ENCODE measurements at places on chromosomes 11 and 22. TPM values are rescaled to one million over a fixed set of nuclear protein-coding genes. Genes with fewer than 3 reads are reported as not detected.

Gene GLYAT
- total RNA-seq = not detected

Gene LRRC74B
- not detected for total RNA-seq

Gene MYO7A
- 2.1 TPM for total RNA-seq

Gene APOL5
- not detected for total RNA-seq

Gene RAB39A
- total RNA-seq = 0.15 TPM

GRCh38 chr11:79098146-79098545, 342.7 kb downstream of the TENM4 start:
- no peak for DNase-seq
- no peaks in the 10 kb centered on the region for H3K4me1 ChIP-seq
- no peak overlapping the region for H3K27ac ChIP-seq
- H3K27me3 ChIP-seq = no peaks in the 10 kb centered on the region
- H3K36me3 ChIP-seq = no peaks in the 10 kb centered on the region
- no peak overlapping the region for H3K4me3 ChIP-seq

DNA sequence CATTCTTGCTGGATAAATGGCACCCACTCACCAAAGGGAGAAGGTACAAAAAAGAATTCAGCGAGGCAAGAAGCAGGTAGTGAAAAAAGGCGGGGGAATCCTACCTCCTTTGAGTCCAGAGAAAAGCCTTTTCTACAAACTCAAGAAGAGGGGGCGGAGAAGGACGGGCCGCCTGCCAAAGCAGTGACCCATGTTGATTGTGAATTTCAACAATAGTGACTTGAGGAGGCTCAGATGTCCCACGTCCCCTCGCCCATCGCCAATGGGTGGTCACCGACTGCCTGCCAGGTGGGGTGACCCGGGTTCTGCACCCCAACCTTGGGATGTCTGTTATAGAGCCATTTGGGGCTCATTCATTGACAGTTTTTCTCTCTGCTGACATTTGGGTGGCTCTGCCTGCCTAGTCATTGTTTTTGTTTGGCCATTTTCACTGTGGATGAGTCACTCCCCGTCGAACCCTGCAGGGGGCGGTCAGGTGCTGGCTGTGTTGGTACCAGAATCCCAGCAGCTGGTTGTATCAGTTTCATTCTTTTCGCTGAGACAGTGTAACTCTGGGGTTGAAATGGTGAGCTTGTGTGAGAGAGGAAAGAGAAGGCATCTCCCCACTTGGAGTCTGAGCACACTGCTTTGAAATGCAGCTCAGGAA, 163.4 kb upstream of the NCAM1 start:
- H3K27ac ChIP-seq = no peak overlapping the region
- no peak for DNase-seq
- H3K27me3 ChIP-seq = no peaks in the 10 kb centered on the region
- no peaks in the 10 kb centered on the region for H3K36me3 ChIP-seq

DNA sequence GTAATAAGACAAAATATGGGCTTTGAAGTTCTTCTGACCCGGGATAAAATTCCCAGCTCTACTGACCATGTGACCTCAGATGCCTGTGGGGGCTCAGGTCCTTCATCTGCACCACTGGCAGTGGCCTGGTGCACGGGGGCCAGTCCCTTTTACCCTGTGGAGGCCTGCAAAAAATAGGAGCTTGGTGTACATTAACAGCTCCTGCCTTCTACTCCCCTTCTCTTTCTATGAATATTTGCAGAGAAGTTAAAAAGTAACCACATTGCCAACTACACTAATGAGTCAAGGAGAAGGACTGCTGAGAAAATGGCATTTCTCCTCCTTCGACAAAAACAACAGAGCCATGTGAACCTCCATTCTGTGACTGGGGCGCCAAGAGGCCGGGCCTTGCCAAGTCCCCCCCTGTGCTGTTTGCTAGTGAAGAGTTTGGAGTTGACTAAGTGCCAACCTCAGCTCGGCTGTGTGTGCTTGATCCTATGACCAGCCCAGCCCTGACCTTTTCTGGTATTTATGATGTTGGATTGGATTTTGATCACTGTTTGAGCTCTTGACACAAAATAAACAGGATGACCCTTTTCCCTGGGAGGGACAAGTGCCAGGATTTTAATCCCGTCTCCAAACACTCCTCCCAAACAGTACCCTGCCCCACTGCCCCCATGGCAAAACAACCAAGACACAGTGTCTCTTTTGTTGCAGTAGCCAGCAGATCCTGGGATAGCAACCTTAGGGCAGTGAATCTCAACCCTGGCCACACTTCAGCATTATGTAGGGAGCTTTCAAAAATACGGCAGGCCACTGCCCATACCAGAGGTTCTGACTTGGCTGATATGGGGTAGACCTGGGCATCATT, 380.1 kb downstream of the LARGE1 start:
- no peak overlapping the region for H3K4me3 ChIP-seq
- DNase-seq = peak; percentile 49

DNA sequence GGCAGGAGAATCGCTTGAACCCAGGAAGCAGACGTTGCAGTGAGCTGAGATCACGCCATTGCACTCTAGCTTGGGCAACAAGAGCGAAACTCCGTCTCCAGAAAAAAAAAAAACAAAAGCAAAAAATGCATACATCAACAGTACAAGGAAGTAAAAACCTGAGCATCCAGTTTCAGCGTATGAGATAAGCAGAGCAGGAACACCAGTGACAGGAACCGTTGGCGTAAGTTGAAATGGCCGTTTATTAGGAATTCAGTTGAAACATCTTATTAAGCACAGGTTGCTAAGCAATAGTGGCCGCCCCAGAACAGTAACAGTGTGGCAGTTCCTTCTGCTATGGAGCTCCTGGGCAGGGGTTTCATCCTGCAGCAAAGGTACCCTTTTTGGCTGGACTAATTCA, 4.0 kb upstream of the L3MBTL2 start:
- no peak overlapping the region for H3K27ac ChIP-seq
- H3K36me3 ChIP-seq = no peaks in the 10 kb centered on the region
- H3K27me3 ChIP-seq = no peaks in the 10 kb centered on the region
- peaks cover 24% of the 10 kb centered on the region for H3K4me1 ChIP-seq

DNA sequence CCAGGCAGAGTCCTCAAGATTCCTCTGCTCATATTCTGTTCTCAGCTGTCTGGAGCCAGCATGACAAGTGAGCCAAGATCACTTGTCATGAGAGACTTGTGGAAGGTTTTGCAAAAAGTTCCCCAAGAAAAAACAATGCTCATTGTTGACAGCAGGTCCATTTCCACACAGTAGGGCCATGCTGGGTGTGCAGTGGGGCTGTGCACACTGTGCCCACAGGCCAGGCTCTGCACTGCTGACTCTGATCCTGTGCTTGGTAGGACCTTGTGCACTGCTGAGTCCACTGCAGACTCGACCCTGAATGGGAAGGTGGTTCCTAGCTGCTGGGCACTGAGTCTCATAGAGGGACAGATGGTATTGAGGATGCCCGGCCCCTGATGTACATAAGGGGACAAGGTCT, 33.9 kb upstream of the IGLL5 start:
- H3K36me3 ChIP-seq = no peaks in the 10 kb centered on the region
- H3K27me3 ChIP-seq = peaks cover 75% of the 10 kb centered on the region
- no peaks in the 10 kb centered on the region for H3K4me1 ChIP-seq
- no peak overlapping the region for H3K4me3 ChIP-seq
- DNase-seq = no peak

- H3K4me3 ChIP-seq = no peak overlapping the region
- no peak overlapping the region for H3K27ac ChIP-seq
- H3K4me1 ChIP-seq = peaks cover 4% of the 10 kb centered on the region
Observed at GRCh38 chr11:8106679-8107078, 25.7 kb downstream of the TUB start.

DNA sequence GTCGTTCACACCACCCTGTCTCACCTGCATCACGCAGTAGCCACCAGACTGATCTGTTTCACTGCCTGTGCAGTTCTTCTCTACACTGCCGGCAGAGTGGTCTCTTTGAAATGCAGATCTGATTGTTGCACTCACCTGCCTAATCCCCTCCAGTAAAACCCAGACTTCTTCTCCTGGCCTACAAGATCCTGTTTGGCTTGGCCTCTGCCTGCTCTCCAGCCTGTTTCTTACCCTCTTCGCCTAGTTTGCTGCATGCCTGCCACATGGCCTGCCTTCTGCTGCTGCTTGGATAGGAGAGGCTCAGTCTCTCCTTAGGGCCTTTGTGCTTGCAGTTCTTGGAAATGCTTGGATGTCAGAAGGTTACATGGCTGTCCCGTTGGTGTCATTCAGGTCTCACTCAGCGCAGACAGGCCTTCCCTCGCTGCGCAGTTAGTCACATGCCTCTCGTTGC, 42.0 kb downstream of the PACS1 start:
- H3K27me3 ChIP-seq = no peaks in the 10 kb centered on the region
- H3K36me3 ChIP-seq = no peaks in the 10 kb centered on the region
- DNase-seq = no peak
- peaks cover 86% of the 10 kb centered on the region for H3K4me1 ChIP-seq

- H3K4me1 ChIP-seq = peaks cover 45% of the 10 kb centered on the region
- DNase-seq = peak; percentile 70
- H3K36me3 ChIP-seq = no peaks in the 10 kb centered on the region
- H3K4me3 ChIP-seq = peak overlapping the region; percentile 79
- no peaks in the 10 kb centered on the region for H3K27me3 ChIP-seq
Observed at GRCh38 chr22:33921525-33922348, 1.5 kb upstream of the LARGE1 start.

DNA sequence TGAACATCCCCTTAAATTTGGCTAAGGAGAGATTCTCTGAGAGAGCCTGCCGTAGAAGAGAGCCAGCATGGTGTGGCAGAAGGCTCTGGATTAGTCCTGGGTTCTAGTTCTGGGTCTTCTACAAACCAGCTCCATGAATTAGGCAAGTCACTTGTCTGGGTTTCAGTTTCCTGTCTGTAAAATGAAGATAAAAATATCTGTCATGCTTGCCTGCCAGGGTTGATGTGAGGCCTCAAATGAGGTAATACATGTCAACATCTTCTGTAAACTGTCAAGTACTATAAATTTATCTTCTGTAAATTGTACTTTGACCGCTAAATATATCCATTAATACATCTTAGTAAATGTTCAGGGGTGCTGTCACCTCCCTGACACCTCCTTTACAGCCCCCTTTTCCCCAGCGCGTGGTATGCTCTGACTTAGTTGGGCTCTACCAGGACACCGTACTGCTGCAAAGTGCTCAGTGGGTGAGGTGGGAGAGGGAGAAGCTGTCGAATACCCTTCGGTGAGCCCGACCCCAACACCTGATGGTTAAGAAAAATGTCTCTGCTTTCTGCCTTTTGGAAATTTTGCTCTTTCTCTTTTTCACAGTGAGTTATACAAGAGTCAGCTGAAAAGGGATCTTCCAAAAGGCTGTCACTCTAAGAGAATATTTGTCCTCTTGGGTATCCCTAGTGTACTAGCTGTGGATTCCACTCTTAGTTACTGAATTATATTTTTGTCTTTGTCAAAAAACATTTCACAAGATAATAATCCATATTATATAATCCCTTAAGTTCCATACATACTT, 15.0 kb downstream of the RBX1 start:
- no peaks in the 10 kb centered on the region for H3K27me3 ChIP-seq
- H3K36me3 ChIP-seq = peaks cover 99% of the 10 kb centered on the region
- H3K27ac ChIP-seq = no peak overlapping the region
- no peak overlapping the region for H3K4me3 ChIP-seq
- no peak for DNase-seq

DNA sequence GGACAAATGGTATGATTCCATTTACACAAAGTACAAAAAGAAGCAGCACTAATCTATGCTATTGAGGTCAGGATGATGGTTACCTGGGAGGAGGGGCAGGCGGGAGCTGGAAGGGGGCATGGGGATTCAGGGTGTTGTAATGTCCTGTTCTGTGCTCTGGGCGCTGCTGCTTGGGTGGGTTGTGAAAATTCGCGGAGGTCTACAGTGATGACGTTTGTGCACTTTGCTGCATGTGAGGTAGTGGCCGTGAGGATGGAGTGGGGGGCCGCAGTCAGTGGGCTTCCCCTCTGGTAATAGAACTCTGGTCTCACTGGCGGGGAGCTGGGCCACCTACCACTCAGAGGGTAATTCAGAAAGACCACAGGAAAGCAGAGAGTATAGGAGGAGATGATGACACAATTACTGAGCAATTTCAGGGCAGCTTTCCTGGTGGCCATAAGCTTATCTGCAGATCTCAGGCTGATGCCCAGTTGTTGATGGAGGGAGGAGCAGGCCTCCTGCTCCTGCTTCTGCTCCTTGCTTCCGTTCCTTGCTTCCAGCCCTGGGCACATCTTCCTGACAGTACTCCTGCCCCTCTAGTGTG, 121.5 kb downstream of the CEP164 start:
- no peaks in the 10 kb centered on the region for H3K36me3 ChIP-seq
- H3K4me3 ChIP-seq = no peak overlapping the region
- H3K4me1 ChIP-seq = peaks cover 5% of the 10 kb centered on the region
- peaks cover 2% of the 10 kb centered on the region for H3K27me3 ChIP-seq
- no peak for DNase-seq

DNA sequence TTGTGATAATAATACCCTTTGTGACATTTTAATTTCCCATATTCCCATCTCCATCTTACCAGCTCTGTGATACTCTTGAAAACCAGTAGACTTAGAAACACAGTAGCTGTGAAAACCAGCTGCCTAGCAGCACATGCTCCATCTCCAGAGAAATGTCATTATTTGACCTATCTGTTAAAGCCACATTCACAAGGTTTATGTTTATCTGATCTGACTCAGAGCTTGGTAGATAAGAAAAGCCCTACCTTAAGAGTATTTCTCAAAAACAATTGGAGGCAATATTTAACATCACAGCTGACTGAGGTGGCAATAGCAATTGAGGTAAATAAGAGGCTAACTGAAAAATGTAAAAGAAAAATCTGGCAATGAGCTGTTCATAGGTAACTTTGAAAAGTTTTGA, 8.1 kb upstream of the ANO3 start:
- no peak overlapping the region for H3K4me3 ChIP-seq
- no peaks in the 10 kb centered on the region for H3K4me1 ChIP-seq
- H3K36me3 ChIP-seq = no peaks in the 10 kb centered on the region
- H3K27me3 ChIP-seq = no peaks in the 10 kb centered on the region
- DNase-seq = no peak
- H3K27ac ChIP-seq = no peak overlapping the region

DNA sequence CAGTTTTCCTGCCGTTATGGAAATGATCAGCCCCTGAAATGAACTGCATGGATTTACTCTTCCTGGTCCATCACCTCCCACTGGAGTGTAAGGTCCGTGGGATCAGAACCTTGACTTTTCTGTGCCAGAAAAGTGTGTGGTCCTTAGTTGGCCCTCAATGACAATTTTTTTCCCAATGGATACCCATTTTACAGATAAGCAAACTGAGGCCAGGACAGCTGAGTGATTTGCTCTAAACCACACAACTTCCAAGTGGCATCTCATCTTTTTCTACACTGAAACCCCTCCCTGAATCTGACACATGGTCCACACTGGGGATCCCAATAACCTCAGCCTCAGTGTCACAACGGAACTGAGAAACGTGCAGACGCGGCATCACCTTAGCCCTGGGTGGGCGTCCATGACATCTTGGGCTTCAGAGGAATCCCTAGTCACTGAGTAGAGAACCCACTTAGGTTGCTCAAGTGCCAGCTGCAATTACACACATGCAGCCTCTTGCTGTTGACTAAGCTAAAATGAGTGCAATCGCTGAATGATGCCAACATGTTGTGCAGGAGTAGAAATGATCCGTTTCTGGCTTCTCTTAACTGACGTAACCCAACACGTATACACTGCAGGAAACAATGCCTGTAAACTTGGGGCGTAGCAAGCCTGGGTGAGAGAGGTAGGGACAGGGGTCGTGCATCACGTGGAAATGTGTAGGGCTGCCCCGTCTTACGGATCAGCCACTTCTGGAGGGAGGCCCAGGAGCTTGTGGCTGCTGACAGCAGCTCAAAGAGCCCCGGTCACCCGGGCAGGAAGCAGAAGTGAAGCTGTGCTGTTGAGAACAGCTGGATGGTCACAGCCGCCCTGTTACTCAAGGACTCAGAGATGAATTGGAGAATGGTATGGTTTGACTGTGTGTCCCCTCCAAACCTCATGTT, 136.3 kb downstream of the SHANK2 start:
- H3K27me3 ChIP-seq = peaks cover 33% of the 10 kb centered on the region
- DNase-seq = no peak
- H3K36me3 ChIP-seq = no peaks in the 10 kb centered on the region
- H3K4me3 ChIP-seq = no peak overlapping the region
- H3K27ac ChIP-seq = no peak overlapping the region
